ENCODE measurements at places on chromosomes 1 and 21.

DNA sequence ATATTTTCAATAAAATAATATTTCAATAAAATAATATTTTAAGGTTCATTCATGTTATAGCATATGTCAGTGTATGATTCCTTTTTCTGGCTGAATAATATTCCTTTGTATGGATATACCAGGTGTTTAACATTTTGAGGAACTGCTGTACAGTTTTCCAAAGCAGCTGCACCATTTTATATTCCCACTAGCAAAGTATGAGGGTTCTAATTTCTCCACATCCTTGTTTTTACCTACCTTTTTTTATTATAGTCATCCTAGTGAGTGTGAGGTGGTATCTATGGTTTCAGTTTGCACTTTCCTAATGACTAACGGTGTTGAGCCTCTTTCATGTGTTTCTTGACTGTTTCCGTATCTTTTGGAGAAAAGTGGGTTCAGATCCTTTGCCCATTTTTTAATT lies 5.2 kb downstream of the DEGS1 start:
- DNase-seq, result no peak

DNA sequence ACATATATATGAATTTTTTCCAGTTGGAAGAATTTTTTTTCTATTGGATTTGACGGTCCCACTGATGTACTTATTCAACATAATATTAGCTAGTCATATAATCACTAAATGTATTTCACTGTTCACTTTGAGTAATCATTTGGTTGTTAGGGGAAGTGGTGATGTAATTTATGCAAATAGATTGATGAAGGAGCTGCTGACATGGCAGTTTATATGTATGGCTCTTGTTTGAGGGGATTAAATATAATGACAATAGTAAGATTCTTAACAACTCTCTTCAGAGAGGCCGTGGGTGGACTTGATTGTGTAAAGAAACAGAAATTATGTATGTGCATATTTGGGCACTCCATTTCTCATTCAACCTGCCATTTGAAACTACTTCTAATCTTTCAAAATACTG lies 653.6 kb upstream of the ADGRL4 start:
- DNase-seq, result no peak

GRCh38 chr1:38283696-38284470 lies 237.3 kb upstream of the POU3F1 start:
- DNase-seq, result no peak

DNA sequence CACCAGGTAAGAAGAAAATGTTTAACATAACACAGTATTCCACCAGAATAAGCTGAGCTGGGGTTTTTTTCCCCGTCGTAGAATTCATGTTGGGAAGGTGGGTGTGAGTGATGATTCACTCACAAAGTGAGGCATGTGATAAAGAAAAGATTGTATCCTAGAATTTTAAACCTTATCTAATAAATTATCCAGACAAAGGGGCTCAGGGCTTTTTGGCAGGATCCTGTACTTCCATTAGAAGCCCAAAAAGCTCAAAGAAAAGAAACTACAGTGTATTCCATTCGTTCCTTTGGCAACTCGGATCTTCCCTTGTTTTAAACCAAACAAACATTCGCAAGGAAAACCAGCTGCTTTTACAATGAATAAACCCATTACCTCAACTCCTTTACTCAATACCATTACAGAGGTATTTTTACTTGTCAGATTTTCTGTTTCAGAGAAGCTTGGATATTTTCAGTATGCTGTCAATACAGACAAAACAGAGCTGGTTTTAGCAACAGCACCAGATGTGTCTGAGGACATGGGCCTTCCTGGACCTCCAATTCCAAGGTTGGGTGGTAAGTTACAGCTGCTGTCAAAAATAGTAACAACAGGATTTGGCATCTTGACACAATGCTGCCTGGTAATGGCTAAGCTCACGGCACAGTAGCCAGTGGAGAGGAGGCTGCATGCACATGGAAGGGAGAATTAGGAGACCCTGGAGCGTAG lies 159.9 kb upstream of the RUNX1 start:
- DNase-seq, result no peak

DNA sequence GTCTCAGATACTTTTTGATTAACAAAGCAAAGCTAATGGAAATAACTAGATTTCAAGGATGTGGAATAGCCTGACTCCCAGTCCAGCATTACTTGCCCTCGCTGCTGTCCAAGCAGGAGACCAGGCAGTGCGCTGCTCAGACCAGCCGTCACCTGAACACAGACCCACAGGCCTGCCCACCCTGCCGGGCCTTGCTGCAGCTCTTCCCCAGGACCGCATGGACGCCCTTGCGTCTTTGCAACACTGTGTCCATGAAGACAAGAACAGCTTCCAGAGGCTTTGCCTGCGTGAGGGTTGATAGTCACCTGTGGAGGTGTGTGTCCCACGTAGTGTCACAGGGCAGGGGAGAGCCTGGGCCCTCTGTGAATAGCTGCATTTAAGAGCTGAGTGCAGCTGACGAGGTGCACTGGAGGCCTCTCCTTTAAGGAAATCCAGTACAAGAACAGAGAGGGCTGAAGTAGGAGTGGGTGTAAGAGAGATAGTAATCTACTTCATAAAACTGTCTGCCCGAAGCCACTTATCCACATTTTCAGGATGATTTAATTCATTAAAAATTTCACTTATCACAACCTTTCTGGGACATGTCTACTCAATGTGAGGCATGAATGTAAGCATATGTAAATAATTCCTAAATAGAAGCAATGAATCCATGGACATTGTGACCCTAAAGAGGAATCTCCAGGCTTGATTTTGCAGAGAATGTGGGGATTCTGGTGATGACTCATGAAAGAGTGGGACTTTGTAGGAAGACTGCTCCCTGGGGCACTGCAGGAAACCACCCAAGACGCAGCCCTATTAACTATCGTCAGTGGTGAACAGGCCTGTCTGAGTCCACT lies 176.2 kb upstream of the RAB4A start:
- no peak for DNase-seq

DNA sequence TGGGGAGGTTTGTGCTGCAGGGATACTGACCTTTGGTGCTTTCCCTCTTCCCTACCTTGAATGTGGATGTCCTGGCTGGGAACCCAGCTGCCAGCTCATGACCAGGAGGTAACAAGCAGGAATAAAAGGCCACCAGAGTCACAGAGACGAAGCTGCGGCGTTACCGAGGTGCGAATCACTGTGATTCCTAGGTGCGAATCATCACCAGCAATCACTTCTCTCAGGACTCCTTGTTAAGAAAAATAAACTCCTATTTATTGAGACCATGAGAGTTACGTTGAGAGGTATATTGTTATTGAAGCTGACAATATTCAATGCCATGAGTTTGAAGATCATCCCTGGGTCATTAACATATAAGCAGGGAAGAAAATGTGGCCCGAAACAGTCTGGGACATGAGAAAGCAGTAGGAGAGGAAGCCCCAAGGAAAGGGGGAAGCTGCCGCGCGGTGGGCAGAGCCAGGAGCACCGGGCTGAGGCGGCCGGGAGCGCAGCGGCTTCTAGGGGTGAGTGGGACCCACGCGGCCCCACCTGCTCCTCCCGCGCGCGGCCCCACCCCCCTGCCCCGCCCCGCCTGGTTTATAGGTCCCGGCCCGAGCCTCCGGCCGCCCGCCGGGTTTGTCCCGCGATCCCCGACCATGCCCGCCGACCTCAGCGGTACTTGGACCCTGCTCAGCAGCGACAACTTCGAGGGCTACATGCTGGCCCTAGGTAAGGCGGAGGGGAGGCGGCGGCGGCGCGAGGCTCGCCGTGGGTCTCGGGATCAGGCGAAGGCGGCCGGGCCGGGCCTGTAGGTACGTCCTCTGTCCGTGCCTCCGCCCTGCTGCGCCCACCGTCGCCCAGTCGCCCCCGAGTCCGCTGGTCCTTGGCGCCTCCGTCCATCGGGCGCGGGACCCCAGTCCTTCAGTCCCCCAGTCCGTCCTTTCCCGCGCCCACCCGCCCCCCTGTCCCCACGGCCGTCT lies at the start of gene RBP7:
Gene RBP7, plus strand, starts transcription at position 605 of the 959 bp plus-strand sequence. Its CDS starts 31 bp downstream, at position 636.
- peak; percentile 12 for DNase-seq

DNA sequence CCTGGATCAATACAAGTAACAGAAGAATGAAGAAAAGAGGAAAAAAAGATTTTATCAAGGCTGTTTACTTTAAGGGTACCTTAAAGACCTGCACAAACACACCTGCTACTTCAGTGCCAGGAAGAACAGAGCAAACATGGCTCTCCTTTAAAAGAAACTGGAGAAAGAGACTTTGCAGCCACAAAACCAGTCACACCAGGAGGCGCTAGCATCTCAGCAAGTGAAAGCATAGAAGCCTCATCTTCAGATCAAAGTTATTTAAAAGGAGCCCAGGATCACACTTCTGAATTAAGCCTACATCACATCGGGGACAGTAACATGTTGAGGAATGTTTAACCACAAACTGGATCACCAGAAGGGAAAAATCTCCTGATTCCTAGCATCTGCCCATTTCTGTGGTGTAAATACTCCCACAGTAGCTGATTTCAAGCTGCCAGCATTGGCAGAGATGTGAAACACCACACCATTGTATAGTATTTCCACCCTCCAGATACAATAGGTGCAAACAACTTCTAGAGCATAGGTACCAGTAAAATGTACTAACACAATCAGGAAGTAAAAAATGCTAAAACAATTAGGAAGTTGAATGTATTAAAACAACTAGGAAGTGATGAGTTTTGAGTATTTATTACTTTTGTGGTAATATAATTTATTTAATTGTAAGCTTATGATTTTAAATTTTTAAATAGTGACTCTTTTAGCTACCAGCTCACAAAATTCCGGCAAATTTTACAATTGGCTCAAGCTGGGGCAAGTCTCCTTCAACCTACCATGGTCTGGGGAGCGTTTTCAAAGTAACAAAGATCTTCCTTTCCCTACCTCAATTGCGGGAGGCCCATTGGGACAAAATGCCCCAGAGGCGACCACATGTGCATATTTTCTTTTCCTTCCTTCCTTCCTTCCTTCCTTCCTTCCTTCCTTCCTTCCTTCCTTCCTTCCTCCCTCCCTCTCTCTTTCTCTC lies 105.3 kb upstream of the CLDN14 start:
- DNase-seq, result peak; percentile 59

DNA sequence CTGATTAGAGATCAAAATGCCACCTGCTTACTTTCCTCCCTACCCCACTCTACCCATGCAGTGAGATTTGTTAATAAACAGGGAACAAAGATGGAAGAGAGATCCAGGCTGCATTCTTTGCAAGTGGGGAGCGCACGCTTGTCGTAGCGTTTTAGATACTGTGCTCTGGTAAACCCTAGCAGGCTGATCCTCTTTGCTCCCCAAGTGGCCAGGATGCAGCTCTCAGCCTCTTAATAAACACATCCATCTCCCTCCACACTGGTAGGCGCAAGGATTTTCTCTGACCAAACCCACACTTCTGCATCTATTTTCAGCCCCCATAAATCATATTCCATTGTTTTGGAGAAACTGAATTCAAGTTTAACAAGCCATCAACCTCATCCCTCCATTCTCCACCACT lies 2.9 kb downstream of the PGBD5 start:
- DNase-seq, result no peak

DNA sequence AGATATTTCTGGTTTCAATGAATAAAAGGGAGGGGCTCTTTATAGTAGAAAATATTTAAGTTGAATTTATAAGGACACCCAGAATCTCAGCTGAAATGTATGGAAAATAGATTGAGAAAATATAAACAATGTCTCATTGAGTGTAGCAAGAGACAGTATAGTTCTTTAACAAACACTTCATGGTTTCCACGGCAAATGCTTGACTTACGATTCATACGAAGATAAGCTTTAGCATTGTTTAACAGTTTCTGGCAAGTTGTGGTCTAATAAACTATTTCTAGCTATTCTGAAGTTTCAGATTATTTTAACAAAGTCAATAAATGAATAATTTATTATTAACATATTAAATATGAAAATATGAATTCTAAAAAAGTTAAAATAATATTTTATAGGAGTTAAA lies 1419.4 kb downstream of the KCNT2 start:
- no peak for DNase-seq

DNA sequence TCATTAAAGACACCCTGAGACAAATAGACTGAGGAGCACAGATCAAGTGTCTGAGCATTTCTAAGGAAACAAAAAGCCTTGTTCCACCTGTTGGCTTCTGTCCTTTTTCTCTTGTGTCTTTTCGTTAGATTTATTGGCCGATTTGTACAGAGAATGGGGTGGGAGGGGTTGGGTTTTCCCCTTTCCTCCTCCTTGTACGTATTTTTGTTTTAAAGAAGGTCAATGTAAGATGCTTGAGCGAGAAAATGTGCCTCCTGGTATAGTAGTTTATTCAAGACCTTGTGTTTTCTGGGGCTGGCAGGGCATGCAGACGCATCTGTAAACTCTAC lies 1.2 kb downstream of the BCL9 start:
- DNase-seq, result peak; percentile 13

DNA sequence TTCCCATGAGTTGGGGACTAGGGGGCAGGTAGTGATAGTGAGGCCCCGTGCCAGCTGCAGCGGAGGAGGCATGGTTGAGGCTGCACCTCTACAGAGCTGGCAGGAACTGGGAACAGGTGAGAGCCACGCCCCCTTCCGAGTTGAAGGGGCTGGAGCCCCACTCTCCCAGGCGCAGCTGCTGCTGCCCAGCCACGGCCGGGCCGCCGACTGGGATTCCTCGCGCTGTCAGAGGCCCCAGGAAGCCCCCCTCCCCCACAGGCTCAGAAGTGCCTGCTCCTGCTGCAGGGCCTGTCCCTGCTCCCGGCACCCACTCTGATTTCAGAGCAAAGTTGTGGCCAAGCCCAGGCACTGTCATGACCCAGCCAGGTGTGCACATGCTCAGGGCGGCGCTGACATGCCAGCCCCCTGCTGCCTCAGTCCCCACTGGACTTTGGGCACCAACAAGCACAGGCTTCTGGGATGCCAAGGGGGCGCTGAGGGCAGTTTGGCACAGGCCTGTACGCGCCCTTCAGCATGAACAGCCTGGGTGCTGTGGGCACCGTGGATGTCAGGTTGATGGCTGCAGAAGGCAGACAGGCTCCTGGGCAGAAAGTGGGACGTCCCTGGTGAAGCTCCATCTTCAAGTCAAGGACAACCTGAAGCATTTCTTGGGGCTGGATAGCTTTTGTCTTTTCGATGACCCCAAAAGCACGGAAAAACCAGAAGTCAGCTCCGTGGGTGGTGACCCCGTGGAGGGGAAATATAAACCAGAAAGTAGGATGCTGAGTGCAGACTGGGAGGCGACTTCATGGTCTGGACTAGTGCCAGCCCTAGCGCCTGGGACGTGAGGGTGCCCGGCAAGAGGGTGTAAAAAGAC lies 121.5 kb downstream of the SIM2 start:
- no peak for DNase-seq

Data from naive thymus-derived CD8-positive, alpha-beta T cell (primary cell).